ENCODE measurements at places on chromosomes 7 and 10. TPM values are rescaled to one million over a fixed set of nuclear protein-coding genes. Genes with fewer than 3 reads are reported as not detected.
A peak's percentile ranks its signal among the peaks of the same experiment; 100 is the strongest.

DNA sequence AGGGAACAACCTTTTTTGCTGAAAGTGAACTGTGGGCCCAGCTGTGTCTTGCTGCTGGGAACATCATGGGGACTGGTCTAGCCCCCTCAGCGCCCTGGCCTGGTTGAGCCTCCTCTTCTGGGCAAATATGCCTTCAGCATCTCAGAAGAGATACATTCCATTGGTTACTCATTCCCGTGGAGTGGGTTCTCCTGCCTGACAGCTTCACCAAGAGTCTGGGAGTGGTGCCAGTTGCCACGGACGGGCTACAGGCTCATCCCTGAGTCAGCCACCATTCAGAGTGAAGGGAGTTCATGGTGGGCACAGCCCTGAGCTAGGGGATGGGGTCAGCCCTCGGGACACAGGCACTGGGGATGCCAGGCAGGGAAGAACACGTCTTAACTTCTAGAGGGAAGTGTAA, 81.9 kb downstream of the RAMP3 start:
- no peak for DNase-seq

- DNase-seq: no peak
Measured at GRCh38 chr10:122328676-122329075, 45.8 kb upstream of the PLEKHA1 start.

DNA sequence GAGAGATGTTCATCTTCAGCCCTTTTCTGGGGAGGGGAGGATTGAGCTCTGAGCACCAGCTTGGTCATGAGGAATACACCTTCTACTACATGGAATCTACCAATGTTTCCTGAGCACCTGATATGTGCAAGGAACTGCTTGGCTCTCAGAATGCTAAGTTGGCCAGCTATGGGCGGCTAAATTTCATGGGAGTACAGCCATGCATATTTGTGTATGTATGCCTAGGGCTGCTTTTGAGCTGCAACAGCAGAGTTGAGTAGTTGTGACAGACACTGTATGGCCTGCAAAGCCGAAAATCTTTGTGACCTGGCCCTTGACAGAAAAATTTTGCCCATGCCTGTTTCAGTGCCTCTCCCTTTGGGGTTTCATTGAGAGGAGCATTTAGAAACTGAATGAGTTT, 44.9 kb downstream of the NPY start:
- DNase-seq: no peak

DNA sequence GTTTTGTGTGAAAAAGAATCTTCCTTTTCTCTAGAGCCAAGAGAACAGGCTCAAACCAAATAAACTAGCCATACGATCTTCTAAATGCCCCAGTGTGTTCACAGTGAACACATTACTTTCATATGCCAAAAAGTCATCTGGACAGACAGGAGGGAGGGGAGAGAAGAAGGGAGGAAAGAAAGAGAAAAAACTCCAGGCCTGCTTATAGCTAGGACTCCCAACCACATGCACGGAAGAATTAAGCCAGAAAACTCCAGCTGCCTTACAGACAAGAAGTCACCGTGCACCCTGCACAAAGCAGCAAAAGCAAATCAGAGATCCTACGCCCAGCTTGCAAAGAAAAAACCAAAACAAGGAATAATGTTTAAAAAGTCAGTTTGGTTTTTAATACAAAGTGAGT, 34.3 kb downstream of the SNX8 start:
- no peak for DNase-seq

- no peak for DNase-seq
Measured at GRCh38 chr7:38934051-38934450, 25.1 kb upstream of the VPS41 start.

DNA sequence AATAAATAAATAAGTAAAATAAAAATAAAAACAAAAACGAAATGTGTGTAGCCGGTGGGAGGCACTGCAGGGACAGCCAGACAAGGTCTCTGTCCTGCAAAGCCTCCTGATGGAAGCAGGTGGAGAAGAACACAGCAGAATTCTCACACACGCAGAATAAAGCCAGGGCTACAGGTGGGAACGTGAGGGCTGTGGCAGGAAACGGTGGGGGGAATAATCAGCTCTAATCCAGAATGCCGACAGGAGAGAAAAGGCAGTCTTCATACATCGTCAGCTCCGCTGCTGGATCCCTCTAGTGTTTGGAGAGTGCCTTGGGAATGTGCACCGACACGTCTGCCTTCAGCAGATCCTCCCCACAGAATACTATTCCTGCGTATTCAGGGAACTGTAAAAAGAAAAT, 6.8 kb upstream of the SNX8 start:
- no peak for DNase-seq

DNA sequence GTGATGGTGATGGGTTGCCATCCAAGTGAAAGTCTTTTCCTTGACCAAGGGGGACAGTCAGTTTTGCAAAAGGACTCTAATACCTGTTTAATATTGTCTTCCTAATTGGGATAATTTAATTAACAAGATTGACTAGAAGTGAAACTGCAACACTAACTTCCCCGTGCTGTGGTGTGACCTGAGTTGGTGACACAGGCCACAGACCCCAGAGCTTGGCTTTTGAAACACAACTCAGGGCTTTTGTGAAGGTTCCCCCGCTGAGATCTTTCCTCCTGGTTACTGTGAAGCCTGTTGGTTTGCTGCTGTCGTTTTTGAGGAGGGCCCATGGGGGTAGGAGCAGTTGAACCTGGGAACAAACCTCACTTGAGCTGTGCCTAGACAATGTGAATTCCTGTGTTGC, 6.9 kb downstream of the PPIF start:
- peak; percentile 46 for DNase-seq

- DNase-seq: peak; percentile 4
Measured at GRCh38 chr7:4097001-4097609, 585.0 kb upstream of the FOXK1 start.

DNA sequence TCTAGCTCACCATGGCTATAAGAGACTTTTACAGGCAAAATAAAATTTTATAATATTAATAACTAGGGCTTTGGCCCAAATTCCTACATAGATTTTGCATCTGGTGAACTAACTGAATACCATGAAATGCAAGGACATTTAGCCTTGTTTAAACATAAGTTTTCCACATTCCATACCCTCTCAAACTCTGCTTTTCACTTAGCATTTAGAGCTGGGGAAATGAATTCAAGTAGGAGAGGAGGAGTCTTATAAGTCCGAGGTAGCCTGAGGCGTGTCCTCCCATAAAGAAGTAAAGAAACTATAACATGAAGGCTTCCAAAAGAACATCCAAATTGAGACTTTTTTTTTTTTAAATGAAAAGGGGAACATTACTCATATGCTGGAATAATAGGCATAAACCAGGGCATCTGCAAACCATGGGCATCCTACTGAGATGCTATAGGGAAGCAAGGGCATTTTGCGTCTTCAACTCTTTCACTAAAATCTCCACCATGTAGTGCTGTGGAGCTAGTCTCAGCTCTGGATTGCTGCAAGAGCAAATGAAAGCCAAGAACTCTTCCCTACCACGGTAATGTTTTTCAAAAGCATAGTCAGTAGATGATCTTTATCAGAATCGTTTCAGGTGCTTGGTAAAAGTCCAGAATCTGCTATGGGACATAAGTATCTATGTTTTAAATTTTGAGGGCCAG, 79.1 kb downstream of the PALS2 start:
- no peak for DNase-seq

DDX21 gene
- 192 TPM for total RNA-seq

Data from activated CD8-positive, alpha-beta T cell treated with anti-CD3 and anti-CD28 coated beads for 36 hours (primary cell).